ENCODE measurements at places on chromosomes 1 and 21.

GRCh38 chr1:61435226-61435625 is 289.7 kb downstream of the TM2D1 start:
- no peaks in the 10 kb centered on the region for H3K4me1 ChIP-seq
- H3K27me3 ChIP-seq = no peaks in the 10 kb centered on the region
- no peak overlapping the region for H3K4me3 ChIP-seq
- no peak overlapping the region for H3K27ac ChIP-seq
- no peak for DNase-seq
- no peaks in the 10 kb centered on the region for H3K36me3 ChIP-seq

DNA sequence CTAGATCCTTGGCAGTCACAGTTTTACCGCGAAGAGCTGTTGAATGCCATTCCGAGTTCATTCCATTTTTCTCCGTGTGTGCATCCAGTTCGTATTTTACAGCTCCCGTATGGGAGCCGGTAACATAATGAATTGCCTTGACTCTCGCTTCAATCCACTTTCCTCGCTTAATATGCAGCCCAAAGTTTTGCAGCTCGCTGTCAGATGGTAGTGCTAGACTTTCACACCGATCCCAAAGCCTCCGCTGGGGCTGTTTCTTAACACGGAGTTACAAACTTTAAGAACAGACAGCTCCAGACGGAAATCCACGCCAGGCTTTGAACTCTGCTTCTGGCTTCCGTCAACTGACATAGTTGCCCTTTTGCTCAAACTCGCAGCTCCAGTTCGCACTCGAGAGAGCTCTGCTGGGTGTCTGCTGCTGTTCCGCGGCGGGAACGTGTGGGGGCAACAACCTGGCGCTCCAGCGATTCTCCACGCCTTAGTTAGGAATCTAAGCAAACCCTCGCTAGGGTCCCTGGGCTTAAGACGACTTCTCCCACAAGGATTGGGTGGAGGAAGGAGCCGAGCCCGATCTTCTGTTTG is 3.5 kb upstream of the ARID1A start:
- peak overlapping the region; percentile 84 for H3K27ac ChIP-seq
- H3K4me3 ChIP-seq = peak overlapping the region; percentile 63
- H3K27me3 ChIP-seq = no peaks in the 10 kb centered on the region
- no peaks in the 10 kb centered on the region for H3K36me3 ChIP-seq

DNA sequence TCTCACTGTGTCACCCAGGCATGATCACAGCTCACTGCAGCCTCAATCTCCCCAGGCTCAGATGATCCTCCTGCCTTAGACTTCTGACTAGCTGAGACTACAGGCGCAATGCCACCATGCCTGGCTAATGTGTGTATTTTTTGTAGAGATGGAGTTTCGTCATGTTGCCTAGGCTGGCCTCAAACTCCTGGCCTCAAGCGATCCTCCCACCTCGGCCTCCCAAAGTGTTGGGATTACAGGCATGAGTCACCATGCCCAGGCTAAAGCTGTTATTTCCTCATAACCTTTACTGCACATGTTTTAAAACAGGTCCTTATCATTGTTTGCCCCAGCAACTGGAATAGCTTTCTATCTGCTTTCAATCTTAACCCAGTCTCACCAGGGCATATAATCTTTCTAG is 2.9 kb downstream of the SARS1 start:
- H3K27ac ChIP-seq = no peak overlapping the region
- H3K27me3 ChIP-seq = no peaks in the 10 kb centered on the region
- H3K36me3 ChIP-seq = peaks cover 12% of the 10 kb centered on the region
- no peak for DNase-seq
- H3K4me1 ChIP-seq = peaks cover 33% of the 10 kb centered on the region
- no peak overlapping the region for H3K4me3 ChIP-seq

DNA sequence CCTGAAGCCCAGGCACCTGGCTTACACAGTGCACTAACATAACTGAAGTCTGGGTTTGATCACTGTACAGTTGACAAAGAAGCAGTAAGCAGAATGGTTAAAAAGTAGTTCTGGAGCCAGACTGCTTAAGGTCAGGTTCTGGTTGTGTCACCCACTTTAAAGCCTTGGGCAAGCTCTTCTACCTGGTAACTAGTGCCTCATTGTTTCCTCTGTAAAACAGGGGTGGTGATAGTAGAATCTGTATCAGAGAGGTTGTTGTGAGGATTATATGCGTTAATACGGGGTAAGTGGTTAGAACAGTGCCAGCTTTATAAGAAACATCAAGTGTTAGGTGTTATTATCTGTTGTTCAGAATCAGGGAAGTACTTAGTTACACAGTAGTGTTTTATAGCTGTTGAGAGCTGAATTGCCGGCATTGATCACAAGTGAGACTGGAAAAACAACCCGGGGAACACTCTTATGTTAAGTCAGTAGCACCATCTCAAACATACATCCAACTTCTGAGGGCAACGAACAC is 3.7 kb downstream of the BACH1 start:
- no peaks in the 10 kb centered on the region for H3K27me3 ChIP-seq
- H3K27ac ChIP-seq = no peak overlapping the region
- H3K4me3 ChIP-seq = no peak overlapping the region
- H3K36me3 ChIP-seq = no peaks in the 10 kb centered on the region

DNA sequence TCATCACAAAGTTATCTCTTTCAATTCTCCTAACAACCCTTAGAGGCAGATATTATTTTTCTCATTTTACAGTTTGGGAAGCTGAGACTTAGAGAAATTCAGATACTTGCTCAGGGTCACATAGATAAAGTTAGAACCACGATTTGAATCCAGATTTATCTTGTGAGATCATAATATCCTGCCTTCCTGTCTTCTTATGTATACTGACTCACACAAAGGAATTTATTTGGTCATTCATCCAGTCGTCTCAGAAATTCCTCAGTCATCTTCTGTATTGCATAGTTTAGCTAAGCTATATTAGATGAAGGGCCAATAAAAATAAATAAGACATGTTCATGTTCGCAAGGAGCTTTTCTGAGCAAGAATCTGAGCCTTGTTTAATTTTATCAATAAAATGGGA is 35.8 kb upstream of the RUNX1 start:
- no peak overlapping the region for H3K4me3 ChIP-seq
- H3K4me1 ChIP-seq = no peaks in the 10 kb centered on the region
- no peaks in the 10 kb centered on the region for H3K27me3 ChIP-seq
- no peak overlapping the region for H3K27ac ChIP-seq
- H3K36me3 ChIP-seq = no peaks in the 10 kb centered on the region
- no peak for DNase-seq

- no peaks in the 10 kb centered on the region for H3K4me1 ChIP-seq
- no peaks in the 10 kb centered on the region for H3K27me3 ChIP-seq
- H3K27ac ChIP-seq = no peak overlapping the region
These were observed 56.5 kb upstream of the BCAR3 start for GRCh38 chr1:93738075-93738622.

DNA sequence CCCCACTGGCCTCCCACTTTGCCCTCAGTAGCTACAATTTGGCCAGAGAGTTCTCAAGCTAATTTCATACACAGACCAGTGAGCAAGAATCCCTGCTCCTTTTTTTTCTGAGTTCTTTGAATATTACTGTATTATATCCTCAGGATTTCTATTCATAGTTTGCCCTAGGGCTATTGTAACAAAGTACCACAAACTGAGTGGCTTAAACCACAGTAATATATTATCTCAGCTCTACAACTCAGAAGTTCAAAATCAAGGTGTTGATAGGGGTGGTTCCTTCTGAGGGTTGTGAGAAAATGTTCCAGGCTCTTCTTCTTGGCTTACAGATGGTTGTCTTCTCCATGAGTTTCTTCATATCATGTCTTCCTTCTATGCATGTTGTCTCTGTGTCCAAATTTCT is 289.4 kb upstream of the ESRRG start:
- no peak overlapping the region for H3K4me3 ChIP-seq
- no peak for DNase-seq
- H3K4me1 ChIP-seq = no peaks in the 10 kb centered on the region
- H3K27ac ChIP-seq = no peak overlapping the region
- no peaks in the 10 kb centered on the region for H3K27me3 ChIP-seq
- H3K36me3 ChIP-seq = no peaks in the 10 kb centered on the region

DNA sequence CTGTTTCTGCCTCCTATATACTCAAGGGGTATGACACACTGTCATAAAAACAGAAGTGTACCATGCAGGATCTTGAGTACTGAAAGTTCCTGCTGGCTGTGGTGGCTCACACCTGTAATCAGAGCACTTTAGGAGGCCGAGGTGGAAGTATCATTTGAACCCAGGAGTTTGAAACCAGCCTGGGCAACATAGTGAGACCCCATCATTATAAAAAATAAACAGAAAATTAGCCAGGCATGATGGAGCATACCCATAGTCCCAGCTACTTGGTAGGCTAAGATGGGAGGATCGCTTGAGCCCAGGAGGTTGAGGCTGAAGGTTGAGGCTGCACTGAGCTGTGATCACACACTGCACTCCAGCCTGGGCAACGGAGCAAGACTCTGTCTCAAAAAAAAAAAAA is 20.1 kb downstream of the ERI3 start:
- no peaks in the 10 kb centered on the region for H3K4me1 ChIP-seq
- H3K27ac ChIP-seq = no peak overlapping the region

GRCh38 chr1:27116697-27117096 is 38.2 kb downstream of the SLC9A1 start:
- DNase-seq = no peak
- no peaks in the 10 kb centered on the region for H3K36me3 ChIP-seq
- no peak overlapping the region for H3K27ac ChIP-seq
- H3K4me1 ChIP-seq = peaks cover 51% of the 10 kb centered on the region
- no peak overlapping the region for H3K4me3 ChIP-seq

DNA sequence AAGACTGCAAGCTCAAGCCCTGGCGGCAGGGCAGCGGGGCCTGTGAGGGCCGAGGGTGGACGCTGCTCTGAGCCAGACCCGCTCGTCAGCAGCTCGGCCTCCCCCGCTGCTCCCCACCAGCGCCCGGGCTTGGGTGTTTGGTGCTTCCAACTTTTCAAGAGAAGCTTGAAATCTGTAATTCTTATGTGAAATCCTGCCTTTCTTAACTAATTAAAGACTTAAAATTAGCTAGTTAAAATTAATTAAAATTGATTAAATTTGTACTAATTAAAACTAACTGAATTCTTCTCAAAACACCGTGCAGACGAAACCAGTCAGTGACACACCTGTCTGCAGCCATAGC is 14.0 kb upstream of the SLC19A1 start:
- H3K36me3 ChIP-seq = no peaks in the 10 kb centered on the region
- H3K4me1 ChIP-seq = peaks cover 32% of the 10 kb centered on the region

DNA sequence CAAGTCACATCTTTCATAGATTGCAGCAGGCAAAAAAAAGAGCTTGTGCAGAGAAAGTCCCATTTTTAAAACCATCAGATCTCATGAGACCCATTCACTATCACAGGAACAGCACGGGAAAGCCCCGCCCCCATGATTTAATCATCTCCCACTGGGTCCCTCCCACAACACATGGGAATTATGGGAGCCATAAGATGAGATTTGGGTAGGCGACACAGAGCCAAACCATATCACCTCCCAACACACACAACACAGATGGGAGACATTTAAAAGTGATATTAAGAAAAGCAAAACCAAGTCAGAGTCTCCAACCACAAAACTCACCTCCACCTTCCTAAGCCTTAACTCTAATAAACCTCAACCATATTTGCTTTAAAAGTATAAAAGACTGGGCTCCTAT is 61.5 kb upstream of the TIAM1 start:
- no peaks in the 10 kb centered on the region for H3K27me3 ChIP-seq
- peaks cover 5% of the 10 kb centered on the region for H3K4me1 ChIP-seq
- DNase-seq = no peak
- H3K4me3 ChIP-seq = no peak overlapping the region
- H3K27ac ChIP-seq = no peak overlapping the region

Data from CD4-positive, alpha-beta T cell (primary cell).